HEK293T (cell line): ENCODE measurements at places on chromosomes 11 and 22.
A peak's percentile ranks its signal among the peaks of the same experiment; 100 is the strongest.

- no peak for DNase-seq
These were observed 121.5 kb upstream of the TEAD1 start for GRCh38 chr11:12552692-12553091.

GRCh38 chr11:36195496-36196354 lies 93.5 kb downstream of the COMMD9 start:
- DNase-seq: no peak

GRCh38 chr11:92782806-92783205 lies 186.6 kb upstream of the MTNR1B start:
- no peak for DNase-seq

- DNase-seq: no peak
These were observed 10.3 kb upstream of the RNF141 start for GRCh38 chr11:10551290-10551592.

DNA sequence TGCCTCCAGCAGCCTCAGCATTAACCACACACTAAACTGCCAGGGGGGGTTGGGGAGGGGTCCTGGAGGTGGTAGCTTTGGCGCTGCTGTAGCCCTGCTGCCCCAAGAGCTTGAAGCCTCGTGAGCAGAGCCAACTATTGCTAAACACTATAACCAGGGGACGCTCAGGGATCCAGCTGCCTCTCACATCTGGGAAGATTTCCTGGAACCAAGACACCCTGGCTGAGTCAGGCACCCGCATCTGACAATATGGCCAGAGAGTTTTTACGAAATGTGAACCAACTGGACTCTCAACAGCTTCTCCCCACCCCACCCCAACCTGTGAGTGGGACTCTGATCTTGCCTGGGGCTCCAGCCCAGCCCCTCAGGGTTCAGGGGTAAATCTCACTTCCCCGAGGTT lies 14.3 kb downstream of the C1QTNF6 start:
- DNase-seq: no peak

- DNase-seq: no peak
These were observed 733 bp upstream of the GRAMD1B start for GRCh38 chr11:123429336-123429735.

DNA sequence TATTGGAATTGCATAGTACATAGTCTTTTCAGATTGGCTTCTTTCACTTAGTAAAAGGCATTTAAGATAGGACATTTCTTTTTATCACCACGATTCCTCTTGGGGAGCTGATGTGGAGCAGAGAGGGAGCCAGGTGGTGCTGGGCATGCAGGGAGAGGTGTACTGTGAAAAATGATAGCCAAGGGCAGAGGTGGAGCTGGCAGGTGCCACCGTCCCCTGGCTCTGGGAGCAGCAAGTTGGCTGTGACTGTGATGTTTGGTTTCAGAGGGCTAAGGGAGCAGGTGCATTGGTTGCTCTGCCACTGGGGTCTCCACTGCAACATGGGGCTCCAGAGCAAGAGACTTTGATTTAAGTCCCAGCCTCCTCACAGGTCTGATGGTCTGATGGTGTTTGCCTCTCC lies 16.5 kb downstream of the SGSM1 start:
- DNase-seq: no peak

DNA sequence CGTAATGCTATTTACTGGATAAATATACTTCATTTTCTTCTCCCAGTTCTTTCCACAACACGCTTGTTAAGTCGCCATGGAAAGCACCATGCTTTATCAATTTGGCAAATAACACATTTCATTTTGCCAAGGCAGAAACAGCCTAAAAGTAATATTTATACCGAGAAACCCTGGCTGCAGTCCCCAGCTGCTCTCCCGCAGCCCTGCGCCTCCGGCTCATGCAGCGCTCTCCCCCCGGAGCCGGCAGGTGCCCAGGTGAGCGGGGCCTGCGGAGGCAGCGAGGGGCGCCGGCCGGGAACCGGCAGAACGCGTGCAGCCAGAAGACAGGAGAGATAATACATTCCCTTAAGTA lies 681 bp upstream of the ARHGEF12 start:
- DNase-seq: peak; percentile 39

- DNase-seq: no peak
These were observed 132.3 kb downstream of the TRIM44 start for GRCh38 chr11:35794850-35795249.

DNA sequence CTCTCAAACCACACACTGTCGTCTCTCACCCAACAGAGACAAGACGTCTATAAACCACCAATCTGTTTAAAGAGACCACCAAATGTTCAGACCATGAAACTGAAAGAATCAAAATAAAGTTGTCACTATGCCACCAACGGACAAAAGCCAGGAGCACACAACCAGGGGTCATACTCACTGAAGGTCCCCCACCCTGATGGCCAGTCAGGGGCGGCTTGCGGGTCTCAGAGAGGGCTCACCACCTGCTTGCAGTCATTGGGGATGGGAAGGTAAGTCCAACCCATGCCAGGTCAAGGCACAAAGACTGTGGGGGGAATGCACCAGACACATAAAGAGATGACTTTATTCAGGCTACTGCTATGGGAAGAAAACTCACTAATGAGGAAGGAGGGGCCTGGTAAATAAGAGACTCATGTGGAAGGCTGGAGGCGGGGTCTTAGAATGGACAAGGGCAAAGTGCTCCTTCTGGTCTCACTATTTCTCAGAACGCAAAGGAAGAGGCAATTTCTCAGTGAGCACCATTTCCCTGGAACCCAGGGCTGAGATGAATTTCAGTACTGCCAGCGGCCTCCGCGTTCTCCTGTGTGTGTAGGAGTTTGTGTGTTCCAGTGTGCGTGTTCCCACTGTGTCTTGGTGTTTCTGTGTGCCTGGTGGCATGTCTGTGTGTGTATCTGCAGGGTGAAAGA lies 17.3 kb downstream of the SCARF2 start:
- no peak for DNase-seq

- DNase-seq: no peak
These were observed 235.0 kb downstream of the MN1 start for GRCh38 chr22:27566602-27567001.

DNA sequence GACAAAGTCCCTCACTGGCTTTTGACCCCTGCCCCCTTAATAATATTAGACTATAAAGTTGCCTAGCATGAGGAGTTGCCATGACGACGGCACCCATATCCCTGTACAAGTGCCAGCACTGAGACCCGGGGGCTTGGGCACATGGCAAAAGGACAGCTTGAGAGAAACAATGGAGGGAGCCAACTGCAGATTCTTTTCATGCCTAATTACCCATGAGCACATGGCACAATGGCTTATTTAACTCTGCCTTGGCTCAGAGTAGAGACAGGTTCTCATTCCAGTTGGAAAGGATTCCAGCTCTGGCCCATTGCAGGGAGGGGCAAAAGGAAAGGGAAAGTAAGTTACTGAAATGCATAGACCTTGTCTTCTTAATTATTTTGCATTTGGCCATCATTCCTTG lies 261.2 kb upstream of the UBASH3B start:
- no peak for DNase-seq

- DNase-seq: no peak
These were observed 57.5 kb downstream of the ABTB2 start for GRCh38 chr11:34300026-34300925.

DNA sequence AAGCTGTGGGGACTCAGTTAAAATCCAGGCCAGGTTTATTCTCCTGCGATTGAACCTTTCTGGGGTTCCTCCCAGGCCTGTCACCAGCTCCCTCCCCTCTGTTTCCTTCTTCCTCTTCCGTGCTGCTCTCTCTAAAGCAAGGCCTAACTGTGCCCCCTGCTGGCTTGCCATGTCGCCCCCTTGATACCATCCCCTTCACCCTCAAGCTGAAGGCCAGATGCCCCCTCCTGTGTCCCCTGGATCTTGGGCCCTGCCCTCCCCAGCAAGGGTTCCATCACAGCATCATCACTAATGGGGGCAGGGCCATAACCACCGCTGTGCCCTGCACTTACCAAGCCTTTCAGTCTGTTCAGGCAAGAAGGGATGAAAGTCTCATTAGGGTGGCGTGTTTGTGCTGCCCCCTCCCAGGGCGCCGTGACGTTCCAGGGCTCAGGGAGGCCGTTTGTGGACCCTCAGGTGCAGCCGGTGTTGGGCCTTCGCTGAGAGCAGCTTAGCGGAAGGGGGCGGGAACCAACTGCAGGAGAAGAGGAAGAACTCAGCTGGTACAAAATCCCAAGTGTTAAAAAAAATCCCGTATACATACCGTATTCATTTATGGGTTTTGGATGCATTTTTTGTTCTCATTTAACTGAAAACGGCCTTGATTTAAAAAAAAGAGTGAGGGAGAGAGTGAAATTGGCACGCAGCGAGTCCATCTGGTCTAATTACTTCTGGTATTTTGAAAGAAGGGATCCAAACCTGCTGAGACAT lies 69.9 kb downstream of the MPPED1 start:
- DNase-seq: no peak

- DNase-seq: no peak
These were observed 10.0 kb upstream of the MTMR3 start for GRCh38 chr22:29872989-29873388.
